DMS53 (cell line): ENCODE measurements at places on chromosomes 1 and 21.

DNA sequence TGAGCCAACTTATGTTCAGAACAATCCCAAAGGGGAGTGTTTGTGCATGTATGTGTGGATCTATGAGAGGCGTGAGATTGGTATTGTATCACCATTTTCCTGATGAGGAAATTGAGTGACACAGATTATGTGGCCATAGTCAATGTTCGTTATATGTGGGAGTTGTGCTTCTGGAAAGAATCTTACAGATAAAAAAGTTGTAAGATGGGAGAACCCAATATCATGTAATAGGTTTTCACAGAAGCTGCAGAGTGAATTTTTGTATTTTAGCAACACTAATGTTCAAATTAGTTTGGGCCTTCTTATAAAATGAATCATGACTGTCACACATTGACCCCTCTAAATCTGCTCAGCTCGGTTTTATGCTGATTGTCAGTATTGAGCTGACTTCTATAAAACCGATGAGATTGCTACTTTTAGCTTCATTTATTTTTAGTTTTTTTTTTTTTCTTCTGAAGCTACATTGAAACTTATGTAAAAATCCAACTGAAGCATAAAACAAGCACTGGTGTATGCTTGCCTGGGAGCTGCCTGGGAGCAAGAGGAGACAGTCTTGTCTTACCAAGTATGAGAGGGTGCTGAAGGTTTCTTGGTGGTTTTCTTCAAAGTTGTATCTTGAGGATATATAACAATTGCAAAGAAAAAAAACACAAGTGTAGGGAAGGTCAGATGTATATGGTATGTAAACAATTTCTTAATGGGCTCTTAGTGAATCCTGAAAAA lies 4.1 kb downstream of the RWDD3 start:
- DNase-seq = no peak

GRCh38 chr21:24093032-24093431 lies 1514.2 kb downstream of the MRPL39 start:
- no peak for DNase-seq

DNA sequence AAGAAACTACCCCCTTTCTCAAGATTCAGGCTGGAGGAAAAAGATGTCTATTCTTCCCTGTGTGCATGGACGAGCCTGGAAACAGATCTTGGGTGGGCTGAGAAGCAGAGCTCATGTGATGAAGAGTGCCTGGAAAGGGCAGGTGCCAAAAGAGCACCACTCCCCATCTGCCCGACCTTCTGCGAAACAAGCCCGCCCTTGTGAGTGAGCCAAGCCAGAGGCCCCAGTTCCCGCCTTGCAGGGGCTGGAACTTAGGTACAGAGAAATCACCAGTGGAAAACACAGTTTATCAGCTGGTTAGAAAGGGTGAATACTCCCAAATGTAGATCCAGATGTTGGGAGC lies 26.7 kb upstream of the A3GALT2 start:
- DNase-seq = peak; percentile 77

GRCh38 chr1:205488074-205488723 lies 16.3 kb upstream of the CDK18 start:
- peak; percentile 88 for DNase-seq

DNA sequence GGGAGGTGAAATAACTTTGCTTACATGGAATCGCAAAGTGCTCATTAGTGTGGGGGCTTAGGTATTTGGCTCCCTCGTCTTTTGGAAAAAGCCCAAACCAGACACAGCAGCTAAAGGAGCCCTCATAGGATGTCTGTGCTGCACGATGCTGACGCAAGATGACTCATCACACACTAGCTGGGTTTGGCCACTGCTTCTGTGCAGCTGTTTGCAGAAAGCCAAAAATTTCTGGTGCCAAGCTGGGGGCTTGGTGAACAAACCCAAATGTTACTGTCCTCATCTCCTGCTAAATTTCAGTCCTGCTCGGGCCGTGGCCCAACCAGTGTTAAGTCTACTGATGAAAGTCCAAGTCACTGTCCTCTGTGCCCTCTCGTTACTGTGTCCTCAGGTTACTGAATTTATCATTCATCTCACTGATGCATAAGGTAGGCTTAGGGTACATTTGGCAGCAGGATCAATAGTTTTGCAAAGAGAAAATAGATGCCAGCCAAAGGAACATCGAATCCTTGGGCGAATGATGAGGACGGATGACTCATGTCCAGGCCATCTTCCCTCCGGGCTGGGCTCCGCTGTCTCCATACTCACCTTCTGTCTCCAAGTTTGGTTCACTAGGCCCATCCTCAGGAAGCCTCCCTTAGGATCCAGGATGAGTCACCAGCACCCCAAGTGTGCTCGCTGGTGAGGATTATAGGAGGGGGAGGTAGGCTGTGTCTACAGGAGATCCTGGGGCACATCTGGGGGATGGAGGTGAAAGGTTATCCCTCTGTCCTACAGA lies 177.7 kb downstream of the ADSS2 start:
- peak; percentile 61 for DNase-seq

DNA sequence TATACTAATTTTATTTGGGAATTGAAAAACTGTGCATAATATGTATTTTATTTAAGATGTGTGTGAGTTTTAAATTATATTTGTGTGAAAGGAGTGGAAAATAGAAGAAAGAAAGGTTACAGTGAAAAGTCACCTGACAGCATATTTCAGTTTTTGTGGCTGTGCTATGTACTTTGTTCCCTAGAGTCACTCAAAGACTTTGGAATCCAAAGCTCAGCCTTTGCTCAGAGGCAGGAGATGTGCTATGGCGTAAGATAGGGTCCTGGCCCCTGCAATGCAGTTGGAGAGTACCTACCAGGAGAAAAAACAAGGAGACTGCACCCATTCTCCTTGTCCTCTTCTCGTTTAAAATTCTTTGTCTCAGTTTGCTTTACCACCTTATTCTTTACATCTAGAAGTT lies 2.9 kb downstream of the CCDC30 start:
- no peak for DNase-seq

GRCh38 chr1:31183126-31183525 lies 56.6 kb downstream of the NKAIN1 start:
- peak; percentile 41 for DNase-seq

DNA sequence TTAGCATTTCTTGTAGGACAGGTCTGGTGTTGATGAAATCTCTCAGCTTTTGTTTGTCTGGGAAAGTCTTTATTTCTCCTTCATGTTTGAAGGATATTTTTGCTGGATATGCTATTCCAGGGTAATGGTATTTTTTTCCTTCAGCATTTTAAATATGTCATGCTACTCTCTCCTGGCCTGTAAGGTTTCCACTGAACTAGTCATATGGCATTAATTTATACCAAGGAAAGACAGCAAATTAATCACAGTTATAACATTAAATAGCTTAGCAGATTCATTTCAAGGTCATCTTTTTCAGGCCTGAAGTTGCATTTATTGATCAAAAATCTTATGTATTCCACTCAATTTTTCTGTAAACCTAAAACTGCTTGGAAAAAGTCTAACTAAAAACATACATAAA lies 54.9 kb downstream of the AK5 start:
- no peak for DNase-seq

DNA sequence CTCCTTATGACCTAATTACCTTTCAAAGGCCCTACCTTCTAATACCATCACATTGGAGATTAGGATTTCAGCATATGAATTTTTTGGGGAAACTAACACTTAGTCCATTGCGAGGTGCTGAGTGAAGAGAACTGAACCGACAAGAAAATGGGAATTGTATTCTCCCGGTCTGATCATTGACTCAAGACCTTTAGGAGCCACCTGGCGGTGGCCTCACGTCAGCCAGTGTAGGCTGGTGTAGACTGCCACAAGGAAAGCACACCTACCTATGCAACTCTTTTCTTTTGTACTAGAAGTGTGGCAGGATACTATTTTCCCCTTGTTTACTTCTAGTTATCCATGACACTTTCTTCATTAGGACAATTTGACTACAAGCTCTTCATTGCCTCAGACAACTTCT lies 333.5 kb upstream of the B3GALT2 start:
- DNase-seq = peak; percentile 15

DNA sequence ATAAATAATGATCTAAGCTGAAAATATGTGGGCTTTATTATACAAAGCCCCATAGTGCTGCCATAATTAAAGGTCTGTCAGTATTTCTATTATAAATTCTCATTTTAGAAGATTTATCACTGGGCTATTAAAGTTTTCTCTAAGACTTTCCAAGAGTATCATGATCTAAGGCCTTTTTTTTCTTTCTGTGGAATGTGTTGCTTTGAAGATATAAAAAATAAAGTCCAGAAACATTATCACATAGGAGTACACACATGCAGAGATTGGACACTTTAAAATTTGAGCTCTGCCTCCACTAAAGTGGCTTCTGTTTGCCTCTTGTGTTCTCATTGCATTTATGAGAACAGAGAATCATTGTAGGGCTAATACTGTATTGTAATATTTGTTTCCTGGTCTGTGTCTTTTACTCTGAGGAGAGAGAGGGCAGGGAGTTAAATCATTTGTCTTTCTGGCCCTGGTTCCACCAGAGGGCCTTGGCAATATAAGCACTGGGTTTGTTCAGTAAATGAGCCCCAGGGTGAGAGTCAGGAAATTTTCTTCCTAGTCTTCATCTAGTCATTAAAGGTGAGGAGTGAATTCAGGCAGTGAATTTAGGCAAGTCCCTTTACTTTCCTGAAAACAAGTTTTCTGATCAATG lies 70.2 kb downstream of the NFIA start:
- peak; percentile 37 for DNase-seq

DNA sequence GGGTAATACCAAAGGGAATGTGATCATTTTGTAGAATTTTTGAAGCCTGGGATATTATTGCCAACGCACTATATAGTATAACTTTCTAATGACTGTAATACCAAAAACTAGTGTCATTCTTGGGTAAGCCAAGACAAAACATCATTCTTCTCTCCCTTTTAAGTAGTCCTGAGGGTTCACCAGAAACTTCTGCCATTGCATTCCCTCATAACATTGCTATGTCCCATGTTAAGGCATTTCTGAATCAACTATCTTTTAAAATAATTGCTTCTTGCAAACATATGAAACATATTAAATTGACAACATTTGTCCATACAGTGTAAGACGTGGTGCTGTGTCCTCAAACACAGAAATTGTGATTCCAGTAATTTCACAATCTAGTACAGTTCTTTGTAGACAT lies 29.9 kb upstream of the C1orf21 start:
- DNase-seq = no peak

DNA sequence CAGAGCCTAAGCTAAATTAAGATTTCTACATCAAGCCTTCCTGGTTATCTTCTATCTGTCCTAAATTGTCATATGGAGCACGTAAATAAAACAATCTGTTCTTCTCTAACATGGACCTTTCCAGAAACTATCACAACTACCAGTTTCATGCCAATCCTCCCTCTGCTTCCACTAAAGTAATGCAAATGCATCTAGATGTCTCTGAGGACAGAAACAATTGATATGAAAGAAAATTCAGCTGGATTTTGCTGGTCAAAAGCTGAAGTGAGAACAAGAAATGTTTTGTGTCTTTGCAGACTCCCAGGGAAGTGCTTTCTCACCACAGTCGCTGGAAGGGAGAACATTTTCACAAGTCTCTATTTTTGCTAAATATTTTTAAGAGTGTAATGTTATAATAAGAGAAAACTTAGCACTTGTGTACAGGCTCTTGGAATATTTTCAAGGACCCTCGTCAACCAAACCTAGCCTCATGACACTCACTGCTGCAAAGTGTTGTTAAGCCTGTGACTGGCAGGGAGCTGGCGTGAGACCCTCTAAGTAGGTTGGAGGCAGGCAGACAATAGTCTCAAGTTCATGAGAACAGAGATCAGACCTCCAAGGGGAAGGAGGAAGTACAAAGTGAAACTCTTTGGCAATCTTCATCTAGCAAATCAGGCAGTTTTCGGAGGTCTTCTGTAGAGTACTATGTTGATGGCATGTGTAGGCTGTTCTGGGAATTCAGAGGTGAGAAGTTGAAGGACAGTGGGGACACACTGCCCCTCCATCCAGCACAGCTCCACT lies 38.8 kb downstream of the DNASE2B start:
- DNase-seq = no peak

DNA sequence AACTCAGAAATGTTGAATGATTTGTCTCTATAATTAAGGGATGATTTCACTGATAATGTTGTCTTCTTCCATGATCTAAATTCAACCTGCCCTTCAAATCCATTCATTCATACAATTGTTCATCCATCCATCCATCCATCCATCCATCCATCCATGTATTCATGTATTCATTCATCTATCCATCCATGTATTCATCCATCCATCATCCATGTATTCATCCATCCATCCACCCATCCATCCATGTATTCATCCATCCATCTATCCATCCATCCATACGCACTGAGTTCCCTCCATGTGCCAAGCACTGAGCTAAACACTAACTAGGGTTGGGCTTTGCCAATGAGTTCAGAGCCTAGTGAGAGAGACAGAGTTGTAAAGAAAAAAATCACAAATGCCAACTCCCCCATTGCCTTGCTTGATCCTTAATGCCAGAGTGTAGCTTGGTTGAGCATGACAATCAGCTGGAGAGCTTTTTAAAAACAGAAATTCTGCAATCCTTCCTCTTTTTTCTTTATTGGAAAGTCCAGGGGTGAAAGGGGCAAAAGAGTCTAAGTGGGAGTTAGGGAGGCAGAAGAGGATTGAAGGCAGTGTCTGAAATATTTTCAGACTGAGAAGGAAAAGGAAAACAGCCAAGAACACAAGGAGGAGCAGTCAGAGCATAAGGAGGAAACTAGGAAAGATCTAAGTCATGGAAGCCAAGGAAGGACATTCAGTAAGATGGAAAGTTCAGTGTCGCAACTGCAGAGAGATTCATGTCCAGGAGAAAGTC lies 92.4 kb upstream of the ERG start:
- DNase-seq = no peak

DNA sequence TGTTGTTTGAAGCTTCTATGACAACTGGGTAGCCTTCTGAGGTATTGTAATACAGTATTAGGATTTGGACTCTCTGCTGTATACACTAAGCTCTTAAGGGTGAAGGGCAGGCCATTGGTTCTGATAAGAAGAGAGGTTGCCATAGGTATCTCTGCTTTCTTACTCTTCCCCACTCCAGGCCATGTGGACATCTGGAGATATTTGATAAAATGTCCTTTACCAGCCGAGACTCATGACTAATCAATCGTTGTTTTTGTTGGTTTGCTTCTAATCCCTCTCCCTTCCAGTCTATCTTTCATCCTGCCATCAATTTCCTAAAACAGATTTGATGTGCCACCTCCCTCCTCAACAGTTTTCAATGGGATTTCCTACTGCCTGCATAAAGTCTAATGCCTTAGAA lies 64.6 kb upstream of the WDR26 start:
- no peak for DNase-seq

DNA sequence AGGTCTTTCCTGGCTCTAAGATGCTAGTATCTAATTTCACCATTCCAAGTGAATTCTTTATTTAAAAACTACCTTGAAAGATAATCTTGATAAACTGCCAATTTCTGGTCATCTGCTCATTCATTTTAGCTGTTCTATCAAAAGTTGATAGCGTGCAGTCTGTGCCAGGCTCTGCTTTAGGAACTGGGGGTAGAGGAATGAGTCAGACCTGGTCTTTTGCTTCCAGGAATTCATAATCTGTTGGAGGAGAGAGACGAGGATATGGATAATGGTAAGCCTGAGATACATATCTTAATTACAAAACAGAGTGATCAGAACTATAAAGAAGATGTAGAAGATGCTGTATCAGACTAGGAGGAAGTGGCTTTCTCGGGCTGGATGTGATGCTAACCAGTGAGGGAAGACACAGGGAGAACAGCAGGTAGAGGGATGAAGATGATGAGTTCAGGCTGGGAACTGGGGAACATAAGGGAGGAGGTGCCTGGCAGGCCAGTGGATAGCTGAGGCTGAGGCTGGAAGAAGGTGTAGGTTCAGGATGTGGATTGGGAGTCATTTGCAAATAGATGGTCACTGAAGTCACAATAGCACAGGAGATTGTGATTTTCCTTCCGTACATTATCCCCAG lies 12.3 kb upstream of the PHC2 start:
- DNase-seq = no peak

- DNase-seq = peak; percentile 73
Observed at GRCh38 chr1:84020151-84020550, 21.2 kb upstream of the TTLL7 start.

GRCh38 chr1:56331207-56331891 lies 248.0 kb downstream of the PLPP3 start:
- peak; percentile 41 for DNase-seq
